ENCODE measurements at places on chromosomes 3 and 15.

GRCh38 chr3:181623924-181624694 lies 87.6 kb upstream of the SOX2 start:
- no peak for DNase-seq

GRCh38 chr3:47409284-47409683 lies 28.5 kb downstream of the PTPN23 start:
- no peak for DNase-seq

- DNase-seq: no peak
Measured at GRCh38 chr3:105821433-105821832, 47.4 kb downstream of the CBLB start.

- DNase-seq: no peak
Measured at GRCh38 chr3:50213373-50213772, 8.3 kb downstream of the SLC38A3 start.

DNA sequence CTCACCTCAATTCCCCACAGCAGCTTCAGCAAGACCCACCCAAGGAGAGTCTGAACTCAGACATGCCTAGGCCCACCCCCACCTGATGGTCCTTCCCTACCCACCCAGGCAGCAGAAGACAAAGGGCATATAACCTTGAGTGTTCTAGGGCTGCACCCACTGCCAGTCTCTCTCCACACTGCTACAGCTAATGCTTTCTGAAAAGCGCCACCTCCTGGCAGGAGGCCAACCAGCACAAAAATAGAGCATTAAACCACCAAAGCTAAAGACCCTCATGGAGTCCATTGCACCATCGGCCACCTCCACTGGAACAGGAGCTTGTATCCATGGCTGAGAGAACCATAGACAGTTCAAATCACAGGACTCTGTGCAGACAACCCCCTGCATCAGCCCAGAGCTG lies 11.3 kb upstream of the RPL39L start:
- DNase-seq: peak; percentile 51

DNA sequence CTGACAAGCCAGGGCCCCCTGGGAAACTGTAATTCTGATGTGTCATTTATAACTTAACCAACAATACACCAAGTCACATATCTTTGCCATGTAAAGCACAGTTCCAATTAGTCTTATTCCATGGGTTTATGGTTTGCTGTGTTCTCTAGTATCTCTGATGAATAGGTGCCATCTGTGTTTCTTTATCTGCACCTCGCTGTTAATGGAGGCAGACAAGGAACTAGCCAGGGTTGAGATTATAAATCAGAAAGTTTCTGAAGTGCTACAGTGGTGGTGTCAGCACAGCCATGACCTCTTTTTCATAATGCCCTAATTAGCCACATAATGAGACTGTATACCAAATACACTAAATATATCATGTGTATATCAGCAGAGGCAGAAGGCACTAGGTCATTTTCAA lies 866.4 kb downstream of the PLOD2 start:
- DNase-seq: no peak

DNA sequence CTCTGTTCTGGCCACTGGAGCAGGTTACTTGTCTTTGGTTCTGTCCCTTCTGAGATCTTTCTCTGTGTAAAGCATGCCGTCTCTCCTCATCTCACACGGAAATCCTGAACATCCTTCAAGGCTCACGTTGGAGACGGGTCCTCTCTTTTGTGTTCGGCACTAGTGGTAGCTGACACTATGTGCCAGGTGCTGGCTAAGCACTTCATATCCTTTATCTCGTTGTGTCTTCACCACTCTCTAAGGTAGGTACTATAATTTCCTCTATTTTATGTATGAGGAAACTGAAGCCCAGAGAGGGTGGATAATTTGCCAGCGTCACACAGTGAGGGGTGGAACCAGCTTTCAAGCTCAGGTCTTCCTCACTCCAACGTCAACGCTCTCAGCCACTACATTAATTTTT lies 1.2 kb downstream of the IFT122 start:
- DNase-seq: no peak

GRCh38 chr3:49673121-49673714 lies 933 bp upstream of the APEH start:
- DNase-seq: no peak

DNA sequence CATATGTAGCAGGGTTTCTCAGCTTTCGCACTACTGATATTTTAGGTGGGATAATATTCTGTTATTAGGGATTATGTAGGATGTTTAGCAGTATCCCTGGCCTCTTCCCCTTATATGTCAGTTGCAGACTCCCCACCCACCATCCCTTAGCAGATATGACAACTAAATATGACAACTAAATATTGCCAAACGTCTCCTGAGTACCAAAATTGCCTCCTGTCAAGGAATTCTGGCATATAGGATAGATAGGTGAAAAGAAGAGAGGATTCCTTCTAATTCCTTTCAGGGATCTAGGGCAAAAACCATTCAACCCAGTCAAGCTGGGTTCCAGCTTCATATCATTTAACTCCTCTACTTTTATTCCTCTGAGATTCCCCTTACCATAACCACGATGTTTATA lies 759.8 kb downstream of the AGBL1 start:
- no peak for DNase-seq

DNA sequence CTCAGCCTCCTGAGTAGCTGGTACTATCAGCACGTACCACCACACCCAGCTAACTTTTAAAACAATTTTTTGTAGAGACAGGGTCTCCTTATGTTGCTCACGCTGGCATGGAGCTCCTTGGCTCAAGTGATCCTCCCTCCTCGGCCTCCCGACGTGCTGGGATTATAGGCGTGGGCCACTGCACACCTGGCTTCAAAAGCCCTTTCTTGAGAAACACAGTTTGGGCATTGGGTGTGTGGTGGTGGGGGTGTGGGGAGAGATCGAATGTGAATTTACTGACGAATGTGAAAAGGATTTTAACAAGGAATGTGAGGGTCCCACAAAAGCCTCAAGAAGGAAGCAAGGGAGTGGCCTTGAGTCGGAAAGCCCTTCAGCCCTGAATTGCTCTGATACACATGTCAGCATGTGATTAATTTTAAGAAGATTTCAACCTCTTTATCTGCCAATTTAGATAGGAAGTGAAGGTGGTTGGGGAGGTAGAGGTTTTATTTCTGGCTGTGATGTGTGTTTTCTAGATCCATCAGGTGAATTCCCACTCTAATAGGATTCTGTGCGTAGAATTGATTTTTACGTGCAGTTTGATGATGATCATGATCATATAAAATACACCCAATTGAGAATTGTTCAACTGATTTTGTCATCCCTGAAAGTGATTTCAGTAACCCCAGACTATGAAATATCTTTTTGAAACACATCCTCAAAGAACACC lies 1.1 kb downstream of the CCR4 start:
- DNase-seq: no peak

GRCh38 chr15:60301024-60301423 lies 96.8 kb downstream of the ANXA2 start:
- DNase-seq: no peak

GRCh38 chr3:123326531-123326930 lies 122.4 kb downstream of the ADCY5 start:
- DNase-seq: no peak

GRCh38 chr15:55737373-55737772 lies 5.6 kb downstream of the PRTG start:
- DNase-seq: no peak

GRCh38 chr3:48694610-48695392 lies 9.1 kb upstream of the NCKIPSD start:
- DNase-seq: no peak

GRCh38 chr3:146469150-146470017 lies at the start of gene PLSCR2:
PLSCR2 (minus strand) TSS chr3:146469561; CDS start chr3:146459904, 9,657 bp downstream.
- peak; percentile 24 for DNase-seq

DNA sequence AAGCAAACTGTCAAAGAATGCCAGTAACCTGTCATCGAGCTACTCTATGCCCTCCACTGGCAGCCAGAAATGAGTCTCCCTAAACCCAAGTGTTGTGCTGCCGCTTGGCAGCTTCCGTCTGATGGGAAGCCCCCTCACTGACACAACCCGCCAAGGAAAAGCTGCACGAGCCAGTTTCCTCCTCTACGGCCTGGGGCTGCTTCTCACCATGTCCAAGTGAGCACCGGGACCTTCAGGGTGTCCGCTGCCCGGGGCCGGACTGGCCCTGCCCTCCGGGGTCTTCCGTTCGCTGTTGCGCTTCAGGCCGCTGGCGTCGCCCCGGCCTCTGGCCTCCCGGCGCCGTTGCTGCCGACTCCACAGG lies 490 bp downstream of the TOMM70 start:
- DNase-seq: peak; percentile 22

DNA sequence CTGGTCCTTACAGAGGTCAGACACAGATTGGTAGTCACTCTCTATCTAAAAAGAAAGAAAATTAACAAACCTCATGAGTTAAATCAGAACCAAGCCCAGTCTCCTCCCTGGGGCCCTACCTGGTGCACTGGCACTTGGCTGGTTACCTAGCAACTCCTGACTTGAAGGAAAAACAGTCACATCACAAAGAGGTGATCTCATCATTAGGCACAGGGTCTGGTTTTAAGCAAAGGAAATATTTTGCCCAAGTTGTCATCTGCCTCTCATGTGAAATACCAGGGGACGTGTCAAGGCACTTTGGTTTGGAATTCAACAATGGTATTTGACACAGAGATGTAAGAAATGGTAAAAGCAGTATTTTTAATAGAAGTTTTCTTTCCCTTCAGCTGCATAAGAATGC lies 47.7 kb upstream of the FMN1 start:
- no peak for DNase-seq

Measured in T-helper 2 cell (primary cell).